Tibial nerve (tissue), 4 donors: ENCODE measurements at places on chromosomes 6 and 20. TPM values are rescaled to one million over a fixed set of nuclear protein-coding genes. Genes with fewer than 3 reads are reported as not detected.

- no peak for DNase-seq
- H3K4me1 ChIP-seq: peaks cover 24% of the 10 kb centered on the region
- H3K4me3 ChIP-seq: no peak overlapping the region
- no peak overlapping the region for H3K27ac ChIP-seq
- H3K27me3 ChIP-seq: no peaks in the 10 kb centered on the region
These were observed 86.2 kb downstream of the PLEKHG1 start for GRCh38 chr6:150685860-150686259.

DNA sequence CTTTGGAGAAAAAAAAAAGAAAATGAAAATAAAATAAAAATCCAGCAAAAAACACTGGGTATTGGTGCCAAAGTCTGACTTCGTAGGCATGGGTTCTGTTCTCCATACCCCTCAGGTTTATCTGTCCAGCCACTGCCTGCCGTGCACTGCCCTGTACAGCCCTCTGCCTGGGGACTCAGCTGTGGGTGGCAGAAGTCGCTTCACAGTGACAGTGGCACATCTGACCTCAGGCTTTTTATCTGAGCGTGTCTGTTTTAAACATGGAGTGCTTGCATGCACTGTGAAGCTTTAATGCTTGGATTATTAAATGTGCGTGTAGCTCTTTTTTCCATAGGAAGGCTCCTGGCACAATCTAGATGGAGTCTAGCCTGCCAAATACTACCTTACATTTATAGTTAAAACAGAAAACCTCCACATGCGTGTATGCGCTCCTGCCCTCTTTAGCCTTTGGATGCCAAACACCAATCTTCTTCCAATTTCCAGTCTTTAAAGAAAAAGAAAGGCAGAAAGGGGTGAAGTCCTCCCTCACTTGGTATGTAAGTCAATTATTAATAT lies 375.5 kb downstream of the UTRN start:
- no peaks in the 10 kb centered on the region for H3K36me3 ChIP-seq
- H3K27ac ChIP-seq: peak overlapping the region; percentile 41
- DNase-seq: no peak
- no peaks in the 10 kb centered on the region for H3K27me3 ChIP-seq
- H3K4me1 ChIP-seq: peaks cover 5% of the 10 kb centered on the region

TRIM10 gene
- not detected for total RNA-seq

LRRN4 gene
- total RNA-seq: not detected

- no peaks in the 10 kb centered on the region for H3K4me1 ChIP-seq
- H3K27ac ChIP-seq: no peak within 1 kb of the TSS
- DNase-seq: no peak
- no peak within 1 kb of the TSS for H3K4me3 ChIP-seq
These were observed at the start of gene ZNF831 for GRCh38 chr20:59163631-59164530. Gene ZNF831 (plus strand): TSS chr20:59163821. CDS start chr20:59191020, 27,199 bp downstream.

DNA sequence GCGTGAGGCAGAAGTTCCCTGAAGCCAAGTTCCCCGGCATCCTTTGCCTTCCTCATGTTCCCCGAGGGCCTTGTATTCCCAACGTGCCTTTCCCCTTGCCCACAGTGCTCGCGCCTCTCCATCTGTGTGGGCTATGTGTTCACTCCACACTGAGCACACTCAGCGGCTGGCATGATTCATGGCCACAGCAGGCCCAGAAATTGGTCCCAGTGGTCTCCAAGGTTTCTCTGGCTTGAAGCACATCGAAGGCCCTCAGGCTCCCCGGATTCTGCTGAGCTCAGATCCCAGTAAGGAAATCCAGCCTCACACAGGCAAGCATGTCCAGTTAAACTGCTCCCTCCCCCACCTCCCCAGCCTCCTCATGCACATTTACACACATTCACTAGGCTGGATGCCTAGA lies 123.6 kb downstream of the ISM1 start:
- no peaks in the 10 kb centered on the region for H3K36me3 ChIP-seq
- H3K4me1 ChIP-seq: no peaks in the 10 kb centered on the region
- DNase-seq: no peak
- no peak overlapping the region for H3K27ac ChIP-seq
- no peak overlapping the region for H3K4me3 ChIP-seq
